ENCODE measurements at places on chromosomes 5 and 9.

DNA sequence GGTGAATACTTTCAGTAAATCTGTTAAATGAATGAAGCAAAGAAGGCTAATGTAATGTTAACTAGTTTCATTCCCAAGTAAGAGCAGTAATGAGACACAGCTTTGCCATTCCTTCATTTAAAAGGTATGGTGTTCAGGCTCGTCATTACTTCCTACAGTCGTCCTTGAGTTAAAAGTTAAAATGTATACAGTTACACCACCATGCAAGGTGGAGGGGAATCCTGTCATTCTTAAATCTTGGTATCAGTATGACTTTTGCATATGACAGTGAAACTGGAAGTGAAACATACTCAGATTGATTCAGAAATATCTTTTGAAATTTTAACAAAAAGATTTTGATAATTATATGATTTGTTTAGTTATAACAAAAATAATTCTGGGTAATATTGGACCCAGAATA lies 25.9 kb downstream of the MTRR start:
- DNase-seq = no peak

- no peak for DNase-seq
Measured at GRCh38 chr5:173108914-173109313, 35.4 kb upstream of the BNIP1 start.

DNA sequence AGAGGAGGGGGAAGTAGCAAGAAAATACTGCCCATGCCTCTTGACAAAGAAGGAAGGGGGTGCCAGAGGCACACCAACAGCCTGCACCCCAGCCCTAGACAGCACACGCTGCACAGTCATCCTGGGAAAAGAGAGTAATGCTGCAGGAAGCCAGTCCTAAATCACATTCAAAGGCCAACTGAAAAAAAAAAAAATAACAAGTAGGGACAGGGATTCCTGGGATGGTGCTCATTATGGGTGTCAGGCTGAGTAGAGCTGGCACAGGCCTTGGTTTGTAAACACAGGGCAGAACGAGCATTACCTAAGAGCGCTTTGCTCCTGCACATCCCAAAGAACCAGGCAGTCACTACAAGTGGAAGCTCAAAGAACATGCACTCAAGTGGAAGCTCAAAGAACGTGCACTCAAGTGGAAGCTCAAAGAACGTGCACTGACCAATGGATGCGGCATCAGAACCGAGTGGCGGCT lies 7.8 kb downstream of the RAPGEF1 start:
- no peak for DNase-seq

DNA sequence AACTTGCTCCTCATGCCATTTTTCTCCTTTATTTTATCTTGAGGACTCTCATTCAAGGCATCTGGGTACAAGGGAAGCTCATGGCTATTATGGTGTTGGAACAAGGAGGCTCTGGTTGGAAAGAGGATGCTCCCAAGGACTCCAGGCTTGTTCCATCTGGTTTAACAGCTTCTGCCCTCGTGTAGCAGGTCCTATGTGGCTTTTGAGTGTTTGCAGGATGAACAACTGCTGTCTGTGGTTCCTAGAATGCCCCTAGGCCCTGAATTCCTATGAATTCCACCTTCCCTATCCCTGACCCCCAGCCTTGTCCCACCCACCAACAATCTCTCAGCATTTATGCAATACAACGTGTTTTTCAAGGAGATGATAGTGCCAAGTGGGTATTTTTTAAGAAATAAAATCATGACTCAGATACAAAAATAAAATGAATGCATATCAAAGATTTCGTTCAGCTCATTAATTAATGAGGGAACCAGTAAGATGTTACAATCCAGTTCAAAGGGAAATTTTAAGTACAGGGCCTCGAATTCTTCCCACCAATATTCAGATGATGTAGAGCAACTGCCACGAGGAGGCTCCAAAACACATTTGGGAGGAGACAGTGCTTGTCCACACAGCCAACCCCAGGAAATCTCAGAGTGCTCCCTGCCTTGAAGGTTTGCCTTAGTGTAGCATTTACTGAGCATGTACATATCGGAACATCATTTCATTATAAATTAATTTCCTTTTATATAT lies 182.0 kb downstream of the MUSK start:
- no peak for DNase-seq

DNA sequence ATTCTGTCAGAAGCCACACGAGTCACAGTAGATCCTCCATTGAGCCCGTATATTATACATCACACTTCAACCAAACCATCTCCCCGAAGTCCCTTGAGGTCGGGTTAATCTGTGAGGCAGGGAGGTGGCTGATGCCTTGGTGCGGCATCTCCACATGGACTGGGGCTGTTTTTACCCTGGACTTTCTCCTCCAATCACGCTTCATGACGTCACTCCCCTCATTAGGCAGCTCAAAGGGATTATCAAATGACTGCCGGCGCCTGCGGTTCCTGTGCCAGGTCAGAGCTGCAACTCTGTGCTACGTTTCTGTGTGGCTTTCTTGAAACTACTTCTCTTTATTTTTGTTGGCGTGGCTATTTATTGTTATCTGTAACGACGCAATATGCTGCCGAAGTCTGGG lies 53.7 kb downstream of the TMOD1 start:
- DNase-seq = no peak

- peak; percentile 90 for DNase-seq
Measured at GRCh38 chr9:72364679-72365524, at the start of gene ZFAND5. Gene ZFAND5, minus strand, starts transcription at chr9:72365208. Its CDS starts 4,430 bp downstream, at chr9:72360778.
